ENCODE measurements at places on chromosomes 1 and 21. TPM values are rescaled to one million over a fixed set of nuclear protein-coding genes. Genes with fewer than 3 reads are reported as not detected.

GRCh38 chr1:214018386-214019268, 30.9 kb downstream of the PROX1 start:
- no peak for DNase-seq

GRCh38 chr1:206498685-206499084, 8.6 kb upstream of the RASSF5 start:
- DNase-seq = no peak

GRCh38 chr21:37531431-37531932, 164.9 kb downstream of the DYRK1A start:
- DNase-seq = peak; percentile 33

GRCh38 chr1:197913495-197914276, 3.5 kb upstream of the LHX9 start:
- no peak for DNase-seq

- no peak for DNase-seq
Observed at GRCh38 chr1:36142121-36142520, 7.2 kb downstream of the TRAPPC3 start.

- no peak for DNase-seq
Observed at GRCh38 chr1:116732726-116733125, 21.5 kb upstream of the CD2 start.

LEMD1 gene
- polyA plus RNA-seq = not detected

Data from muscle of back (tissue), 13 donors.